ENCODE measurements at places on chromosomes 4 and X.
A peak's percentile ranks its signal among the peaks of the same experiment; 100 is the strongest.

DNA sequence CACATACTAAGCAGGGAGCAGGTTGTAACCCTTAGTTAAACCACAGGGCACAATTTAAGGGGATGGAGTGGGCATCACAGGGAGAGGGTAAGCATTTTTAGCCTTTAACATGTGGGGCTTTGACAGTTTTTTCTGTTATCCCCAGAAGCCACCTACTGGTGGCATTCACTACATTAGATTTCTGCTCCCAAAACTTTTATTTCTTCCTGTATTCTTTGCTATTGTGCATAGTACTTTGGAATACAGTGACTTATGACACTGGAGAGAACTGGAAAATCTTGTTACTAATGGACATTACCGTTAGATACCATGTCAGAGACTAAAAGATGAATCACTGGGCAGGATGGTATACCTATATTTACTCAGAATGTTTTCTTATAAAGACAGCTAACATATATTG lies 7.3 kb downstream of the TRIM75 start:
- no peak for DNase-seq

DNA sequence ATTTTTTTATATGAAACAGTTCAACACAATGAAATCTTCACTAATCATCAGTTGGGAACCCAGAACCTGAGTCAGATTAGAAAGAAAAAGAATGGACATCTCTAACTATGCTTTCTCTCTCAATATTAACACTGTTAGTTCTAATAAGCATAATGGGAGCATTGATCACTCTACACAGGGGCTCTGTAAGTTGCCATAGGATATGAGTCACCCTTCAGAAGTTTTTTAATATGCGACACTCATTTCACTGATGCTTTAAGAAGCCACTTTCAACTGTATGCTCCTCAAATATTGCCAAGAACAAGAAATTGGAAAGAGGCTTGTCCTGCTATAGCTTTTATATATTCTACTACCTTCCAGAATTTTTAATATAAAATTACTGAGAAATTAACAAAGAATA lies 187.0 kb downstream of the AASDH start:
- DNase-seq = no peak

DNA sequence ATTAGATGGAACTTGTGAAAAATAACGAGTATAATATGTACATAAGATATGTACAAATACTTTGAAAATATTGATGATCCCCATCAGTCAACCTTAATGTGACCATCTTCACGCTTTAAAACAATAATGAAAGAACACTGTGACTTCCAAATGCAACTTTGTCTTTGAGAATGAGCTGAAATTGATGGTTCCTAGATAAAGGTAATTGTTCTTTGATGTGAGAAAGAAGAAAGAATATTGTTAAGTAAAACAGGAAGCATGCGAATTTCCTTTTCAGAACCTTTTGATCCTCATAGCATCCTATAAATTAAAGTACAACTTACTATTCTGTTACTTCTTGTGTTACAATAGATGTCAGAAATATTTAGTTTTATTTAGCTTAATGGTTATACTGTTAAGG lies 22.2 kb downstream of the IL2 start:
- DNase-seq = no peak

GRCh38 chrX:106791495-106791894 lies 11.0 kb upstream of the TBC1D8B start:
- peak; percentile 45 for DNase-seq

DNA sequence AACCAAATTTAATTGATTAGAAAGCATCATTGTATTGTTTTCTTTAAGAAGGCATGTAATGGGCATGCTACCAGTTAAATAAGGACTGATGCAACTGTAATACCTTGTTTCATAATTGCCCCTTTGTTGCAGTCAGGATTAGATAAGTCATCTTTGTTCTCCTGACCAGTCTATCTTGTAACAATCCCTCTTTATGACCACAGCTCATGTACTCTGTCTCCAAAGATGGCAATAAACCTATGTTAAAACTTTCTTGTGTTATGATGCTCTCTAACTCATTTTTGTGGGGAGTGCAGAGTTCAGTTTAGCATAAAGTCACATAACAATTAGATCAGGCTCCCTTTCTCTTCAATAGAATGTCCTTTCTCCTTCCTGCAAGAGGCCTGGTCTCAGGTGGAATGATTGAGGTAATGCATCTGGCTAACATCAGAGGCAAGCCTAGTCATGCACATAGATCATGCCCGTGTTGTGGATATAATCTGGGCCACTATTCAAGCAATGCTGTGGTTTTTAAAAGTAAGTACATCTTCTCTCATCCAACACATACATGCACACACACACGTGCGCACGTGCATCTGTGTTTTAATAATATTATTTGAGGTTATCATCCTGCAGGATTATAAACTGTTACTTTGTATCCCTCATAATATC lies 45.6 kb downstream of the TMEM154 start:
- no peak for DNase-seq

GRCh38 chr4:52714597-52715254 lies 36.5 kb downstream of the ERVMER34-1 start:
- peak; percentile 19 for DNase-seq

DNA sequence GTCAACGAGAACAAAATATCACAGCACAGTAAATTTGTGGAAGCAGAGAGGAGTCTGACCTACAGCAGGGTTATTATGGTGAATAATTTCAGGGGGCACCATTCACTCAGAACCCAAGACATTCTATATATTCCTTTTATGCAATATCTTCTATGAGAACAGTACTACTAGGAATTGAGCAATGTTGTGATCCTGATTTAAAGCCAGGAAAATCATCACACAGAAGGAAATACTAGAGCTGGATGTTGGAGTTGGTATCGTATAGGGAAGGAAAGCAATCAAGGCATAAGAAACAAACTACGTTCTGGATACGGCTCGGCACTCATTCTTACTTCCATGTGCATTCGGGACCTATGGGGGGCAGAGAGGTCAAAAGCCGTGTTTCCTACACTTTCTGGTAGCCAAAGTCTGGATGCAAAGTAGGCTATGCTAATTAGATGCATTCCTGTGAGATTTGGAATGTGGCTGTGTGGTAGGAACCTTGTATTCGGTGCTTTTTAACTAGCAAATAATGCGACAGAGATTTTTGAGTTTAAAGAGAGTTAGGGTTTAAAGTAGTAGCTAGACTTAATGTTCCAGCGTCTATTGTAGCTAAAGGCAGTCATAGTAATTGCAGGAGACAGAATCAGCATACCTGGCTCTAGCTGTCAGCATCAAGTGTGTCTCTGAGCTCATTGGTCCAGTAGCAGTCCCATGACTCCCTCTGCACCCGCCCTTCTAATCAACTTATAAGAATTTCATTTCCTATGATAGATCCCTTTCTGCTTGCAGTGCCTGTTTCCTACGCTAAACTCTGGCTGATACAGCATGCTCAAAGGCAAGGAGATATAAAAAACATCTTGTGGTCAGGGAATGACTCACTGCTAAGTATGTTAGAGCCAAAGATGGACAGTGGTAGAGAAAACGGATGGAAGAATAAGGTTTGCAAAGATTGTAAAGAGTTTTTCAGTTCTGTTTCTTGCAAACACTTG lies 43.3 kb upstream of the PDGFC start:
- peak; percentile 25 for DNase-seq

DNA sequence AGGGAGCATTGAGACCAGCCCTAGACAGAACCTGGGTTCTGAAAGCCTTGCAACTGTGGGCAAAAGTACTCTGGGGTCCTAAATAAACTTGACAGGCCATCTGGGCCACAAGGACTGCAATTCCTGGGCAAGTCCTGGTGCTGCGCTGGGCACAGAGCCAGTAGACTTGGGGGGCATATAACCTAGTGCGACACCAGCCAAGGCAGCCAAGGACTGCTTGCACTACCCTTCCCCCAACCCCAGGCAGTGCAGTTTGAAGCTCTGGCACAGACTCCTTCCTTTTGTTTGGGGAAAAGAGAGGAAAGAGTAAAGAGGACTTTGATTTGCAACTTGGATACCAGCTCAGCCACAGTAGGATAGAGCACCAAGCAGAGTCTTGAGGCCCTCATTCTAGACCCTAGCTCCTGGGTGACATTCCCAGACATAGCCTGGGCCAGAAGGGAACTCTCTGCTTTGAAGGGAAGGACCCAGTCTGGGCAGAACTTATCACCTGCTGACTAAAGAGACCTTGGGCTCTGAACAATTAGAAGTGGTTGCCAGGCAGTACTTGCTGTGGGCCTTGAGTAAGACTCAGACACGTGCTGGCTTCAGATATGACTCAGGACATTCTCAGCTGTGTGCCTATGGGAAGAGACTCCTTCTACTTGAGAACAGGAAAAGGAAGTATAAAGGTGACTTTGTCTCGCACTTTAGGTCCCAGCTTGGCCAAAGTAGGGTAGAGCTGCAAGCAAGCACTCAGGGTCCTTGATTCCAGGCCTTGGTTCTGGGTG lies 522.8 kb downstream of the GLUD2 start:
- DNase-seq = no peak

GRCh38 chr4:30716158-30716557 lies 4.0 kb upstream of the PCDH7 start:
- DNase-seq = peak; percentile 20

DNA sequence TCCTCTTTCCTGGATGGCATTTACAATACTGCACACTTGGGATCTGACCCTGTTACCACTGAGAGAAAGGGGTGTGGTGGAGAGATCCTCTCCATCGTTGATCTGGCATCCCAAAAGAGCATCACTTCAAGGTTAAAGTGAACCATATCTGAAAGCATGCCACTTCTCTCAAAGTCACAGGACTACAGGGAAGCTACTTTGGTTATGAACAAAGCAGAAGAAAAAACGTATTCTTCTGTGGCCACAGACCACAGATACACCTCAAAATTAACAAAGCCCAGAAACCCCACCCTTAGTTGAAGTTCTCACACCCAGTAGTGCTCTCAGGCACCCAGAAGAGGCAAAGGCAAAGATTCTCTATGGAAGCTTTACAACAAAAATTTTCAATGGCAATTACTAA lies 108.3 kb downstream of the JADE1 start:
- DNase-seq = peak; percentile 68

GRCh38 chrX:39823854-39824253 lies 273.9 kb downstream of the BCOR start:
- peak; percentile 33 for DNase-seq

GRCh38 chrX:84724576-84724975 lies 222.3 kb upstream of the HDX start:
- no peak for DNase-seq

DNA sequence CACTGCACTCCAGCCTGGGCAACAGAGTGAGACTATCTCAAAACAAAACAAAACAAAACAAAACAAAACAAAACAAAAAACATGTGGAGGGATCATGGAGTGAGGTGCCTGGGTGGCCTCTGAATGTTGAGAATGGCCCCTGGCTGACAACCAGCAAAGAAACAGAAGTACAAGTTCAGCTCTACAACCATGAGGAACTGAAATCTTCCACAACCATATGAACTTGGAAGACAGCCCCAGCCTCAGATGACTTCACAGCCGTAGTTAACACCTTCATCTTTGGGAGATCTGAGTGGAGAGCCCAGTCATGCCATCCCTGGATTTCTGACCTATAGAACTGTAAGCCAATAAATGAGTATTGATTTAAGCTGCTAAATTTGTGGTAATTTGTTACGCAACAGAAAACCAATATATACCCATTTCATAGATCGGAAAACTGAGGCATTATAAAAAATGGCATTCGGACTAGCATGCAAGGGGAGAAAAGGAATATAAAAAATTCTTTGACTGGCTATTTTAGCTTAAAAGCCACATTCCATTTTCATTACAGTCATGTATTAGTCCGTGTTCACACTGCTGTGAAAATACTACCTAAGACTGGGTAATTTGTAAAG lies 138.7 kb upstream of the RAPGEF2 start:
- no peak for DNase-seq

GRCh38 chr4:182230256-182230655 lies 12.9 kb upstream of the TENM3 start:
- DNase-seq = no peak

DNA sequence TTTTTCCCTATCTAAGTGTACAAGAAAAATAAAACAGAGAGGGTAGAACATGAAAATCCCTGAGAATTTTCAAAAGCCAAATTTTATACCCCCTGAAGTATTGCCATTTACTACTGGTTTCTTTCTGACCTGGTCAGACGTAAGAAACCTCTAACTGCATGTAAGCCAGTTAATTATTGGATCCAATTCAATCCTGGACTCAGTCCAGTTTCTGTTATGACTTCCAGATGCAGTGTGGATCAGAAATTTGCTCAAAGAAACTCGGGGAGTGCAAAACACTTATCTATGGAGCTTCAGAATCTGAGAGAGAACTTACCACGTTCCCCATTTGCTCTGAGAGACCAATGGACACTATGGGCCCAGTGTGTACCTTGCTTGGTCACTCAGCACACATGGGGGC lies 383.5 kb downstream of the KLHL4 start:
- DNase-seq = no peak

DNA sequence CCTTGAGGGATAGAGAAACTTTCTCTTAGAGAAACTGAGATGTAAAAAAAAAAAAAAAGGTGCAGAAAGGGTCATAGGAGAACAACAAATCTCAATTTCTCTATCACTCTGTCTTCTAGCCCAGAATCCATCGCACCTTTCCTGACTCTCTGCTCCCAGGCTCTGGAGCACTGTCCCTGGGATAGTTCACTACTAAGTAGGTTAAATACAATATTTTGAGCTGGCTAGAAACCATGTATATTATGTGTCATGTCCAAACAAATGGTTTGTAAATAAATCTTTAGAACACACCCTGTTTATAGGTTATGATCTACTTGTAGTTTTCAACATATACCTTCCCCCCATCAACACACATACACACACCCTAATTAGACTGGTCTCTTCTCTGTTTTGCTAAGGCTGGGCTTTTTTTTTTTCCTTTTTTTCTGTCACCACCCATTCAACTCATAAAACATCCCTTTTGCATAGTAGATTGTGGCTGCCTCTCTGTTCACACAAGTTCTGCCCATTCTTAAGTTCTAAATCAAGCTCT lies 124.4 kb downstream of the KLHL13 start:
- DNase-seq = no peak

DNA sequence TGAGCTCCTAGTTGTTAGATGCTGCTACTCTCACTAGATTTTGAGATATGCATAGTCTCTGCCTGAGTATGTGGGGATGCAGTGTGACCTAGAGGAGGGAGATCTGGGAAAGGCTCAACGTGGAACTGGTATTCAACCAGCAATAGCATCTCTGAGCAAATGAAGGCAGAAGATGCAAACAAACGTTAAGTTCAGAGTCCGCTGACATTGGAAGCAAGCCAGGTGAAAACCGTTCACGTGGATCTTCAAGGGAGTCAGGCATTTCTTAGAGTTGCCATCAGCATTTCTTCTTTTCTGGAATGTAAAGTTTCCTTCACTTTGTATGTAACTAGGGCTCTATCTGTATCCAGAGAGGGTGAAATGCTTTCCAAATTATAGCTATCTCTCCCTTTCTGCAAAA lies 59.9 kb downstream of the C4orf51 start:
- DNase-seq = no peak

GRCh38 chr4:2402048-2402842 lies 16.2 kb downstream of the ZFYVE28 start:
- peak; percentile 43 for DNase-seq

GRCh38 chr4:129337228-129337620 lies 241.3 kb downstream of the C4orf33 start:
- no peak for DNase-seq

- no peak for DNase-seq
These were observed 22.2 kb downstream of the KANTR start for GRCh38 chrX:53116101-53116500.
